ENCODE measurements at places on chromosomes 6 and 20.

DNA sequence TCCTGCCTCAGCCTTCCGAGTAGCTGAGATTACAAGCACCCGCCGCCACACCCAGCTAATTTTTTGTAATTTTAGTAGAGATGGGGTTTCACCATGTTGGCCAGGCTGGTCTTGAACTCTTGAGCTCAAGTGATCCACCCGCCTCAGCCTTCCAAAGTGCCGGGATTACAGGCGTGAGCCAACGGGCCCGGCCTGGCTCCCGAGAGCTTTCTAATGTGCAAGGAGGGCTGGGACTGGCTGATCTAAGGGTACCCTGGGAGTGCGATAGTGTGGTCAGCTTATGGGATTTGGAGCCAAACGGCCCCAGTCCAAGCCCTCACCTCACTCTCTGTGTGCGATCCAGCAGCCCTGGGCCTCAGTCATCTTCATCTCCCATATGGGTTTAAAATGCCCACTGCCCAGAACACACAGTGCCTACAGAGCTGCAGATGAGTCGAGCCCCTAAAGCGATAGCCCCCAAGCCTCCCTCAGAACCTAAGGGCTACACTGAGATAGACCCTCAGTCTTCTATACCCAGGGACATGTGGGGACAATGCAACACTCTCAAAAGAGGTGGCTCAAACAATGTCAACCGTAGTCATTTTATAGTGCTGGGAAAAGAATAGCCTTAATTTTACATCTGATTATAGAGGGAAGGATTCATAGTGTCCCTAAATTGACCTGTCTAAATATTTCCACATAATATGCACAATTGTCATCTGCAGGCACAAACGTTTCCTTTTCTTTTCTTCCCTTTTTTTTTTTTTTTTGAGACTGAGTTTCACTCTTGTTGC is 50.1 kb downstream of the SSR1 start:
- H3K27ac ChIP-seq = no peak overlapping the region
- no peaks in the 10 kb centered on the region for H3K36me3 ChIP-seq
- no peak for DNase-seq
- H3K4me1 ChIP-seq = peaks cover 8% of the 10 kb centered on the region

DNA sequence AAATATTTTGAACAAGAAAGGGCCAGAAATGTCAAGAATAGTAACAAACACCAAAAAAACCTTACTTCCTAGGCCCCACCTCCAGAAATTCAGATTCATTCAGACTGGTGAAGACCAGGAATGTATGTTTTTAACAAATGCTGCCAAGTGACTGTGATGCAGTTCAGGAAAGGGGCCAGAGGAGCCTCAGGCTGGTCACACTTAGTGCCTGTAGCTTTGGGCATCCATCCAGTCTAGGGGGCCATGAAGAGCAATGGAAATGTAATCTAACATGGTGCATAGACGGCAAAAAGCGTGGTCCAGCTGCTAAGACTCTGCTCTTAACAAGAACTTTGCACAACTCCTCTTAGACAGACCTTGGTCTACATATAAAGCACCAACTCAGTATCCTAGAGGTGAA is 7.1 kb downstream of the GJA1 start:
- no peak for DNase-seq
- H3K4me3 ChIP-seq = no peak overlapping the region
- peaks cover 2% of the 10 kb centered on the region for H3K4me1 ChIP-seq

GRCh38 chr20:57830515-57830895 is 120.7 kb upstream of the PMEPA1 start:
- H3K4me3 ChIP-seq = no peak overlapping the region
- peaks cover 7% of the 10 kb centered on the region for H3K27me3 ChIP-seq
- no peak for DNase-seq

DNA sequence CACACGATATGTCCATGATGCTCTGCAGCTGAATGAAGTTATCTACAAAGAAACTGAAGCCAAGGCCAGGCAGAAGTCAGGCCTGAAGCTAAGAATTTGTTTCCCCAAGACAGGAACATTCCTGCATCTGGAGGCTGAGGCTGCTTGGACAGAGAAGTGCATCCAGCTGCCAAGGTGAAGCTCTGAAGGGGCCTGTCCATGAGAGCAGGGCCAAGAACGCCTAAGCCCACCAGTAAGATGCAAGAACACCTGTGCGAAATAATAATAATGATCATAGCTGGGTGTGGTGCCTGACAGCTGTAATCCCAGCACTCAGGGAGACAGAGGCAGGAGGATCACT is 37.7 kb upstream of the B4GALT5 start:
- no peak for DNase-seq
- no peak overlapping the region for H3K4me3 ChIP-seq
- H3K27me3 ChIP-seq = no peaks in the 10 kb centered on the region
- peak overlapping the region; percentile 62 for H3K27ac ChIP-seq
- peaks cover 8% of the 10 kb centered on the region for H3K4me1 ChIP-seq

- no peaks in the 10 kb centered on the region for H3K4me1 ChIP-seq
- no peak overlapping the region for H3K4me3 ChIP-seq
- DNase-seq = no peak
- no peaks in the 10 kb centered on the region for H3K27me3 ChIP-seq
- no peak overlapping the region for H3K27ac ChIP-seq
Observed at GRCh38 chr6:14174996-14175395, 57.4 kb downstream of the CD83 start.

GRCh38 chr6:25635886-25636317 is 16.1 kb upstream of the SCGN start:
- no peak for DNase-seq
- H3K27ac ChIP-seq = no peak overlapping the region
- no peaks in the 10 kb centered on the region for H3K36me3 ChIP-seq
- H3K27me3 ChIP-seq = peaks cover 37% of the 10 kb centered on the region
- H3K4me1 ChIP-seq = no peaks in the 10 kb centered on the region

- DNase-seq = no peak
- no peaks in the 10 kb centered on the region for H3K4me1 ChIP-seq
- H3K27me3 ChIP-seq = peaks cover 14% of the 10 kb centered on the region
- no peak overlapping the region for H3K27ac ChIP-seq
- H3K36me3 ChIP-seq = peaks cover 13% of the 10 kb centered on the region
Observed at GRCh38 chr6:131003488-131004386, 59.3 kb downstream of the EPB41L2 start.

Measured in natural killer cell treated with Interleukin-12 subunit alpha and Interleukin-12 subunit beta and Interleukin-15 and Interleukin-18, amount 100 ng/mL, for 72 hours (primary cell).